ENCODE measurements at places on chromosomes 4 and X. TPM values are rescaled to one million over a fixed set of nuclear protein-coding genes. Genes with fewer than 3 reads are reported as not detected.

DNA sequence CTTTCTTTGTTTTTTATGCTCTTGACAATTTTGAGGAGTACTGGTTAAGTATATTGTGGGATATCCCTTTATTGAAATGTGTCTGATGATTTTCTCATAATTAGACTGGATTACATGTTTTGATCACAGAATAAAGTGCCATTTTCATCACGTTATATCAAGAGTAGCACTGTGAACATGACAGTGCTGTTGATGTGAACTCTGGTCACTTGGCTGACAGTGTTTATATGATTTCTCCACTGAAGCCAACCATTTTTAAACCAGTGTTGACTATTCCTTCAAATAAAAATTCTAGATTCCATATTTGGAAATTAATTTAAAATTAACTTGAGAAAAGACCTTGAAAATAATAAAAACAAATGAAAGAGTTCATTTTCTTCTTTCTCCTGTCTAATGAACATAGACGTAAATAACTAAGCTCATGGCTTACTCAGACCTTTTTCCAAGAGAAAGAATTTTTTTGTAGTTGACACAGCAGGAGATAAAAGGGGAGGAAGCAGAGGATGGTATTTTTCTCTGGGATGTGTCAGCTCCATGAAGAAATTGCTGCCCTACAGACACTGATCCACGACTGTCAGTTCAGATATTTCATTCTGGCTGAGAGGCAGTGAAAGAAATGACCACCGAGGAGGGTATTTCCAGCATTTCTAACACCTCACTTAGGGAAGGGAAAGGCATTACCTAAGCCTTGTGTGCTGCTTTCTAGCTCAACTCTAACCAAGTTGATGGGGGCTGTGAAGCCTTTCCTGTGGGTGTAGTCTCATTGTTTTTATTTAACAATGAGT, 150.9 kb upstream of the ANK2 start:
- no peaks in the 10 kb centered on the region for H3K4me1 ChIP-seq
- H3K36me3 ChIP-seq = no peaks in the 10 kb centered on the region
- no peak overlapping the region for H3K4me3 ChIP-seq
- no peak overlapping the region for H3K27ac ChIP-seq

- H3K4me1 ChIP-seq = no peaks in the 10 kb centered on the region
- DNase-seq = no peak
- H3K27me3 ChIP-seq = peaks cover 2% of the 10 kb centered on the region
- H3K27ac ChIP-seq = no peak overlapping the region
- H3K4me3 ChIP-seq = no peak overlapping the region
- no peaks in the 10 kb centered on the region for H3K36me3 ChIP-seq
These were observed 43.1 kb downstream of the SYNPO2 start for GRCh38 chr4:118931786-118932185.

DNA sequence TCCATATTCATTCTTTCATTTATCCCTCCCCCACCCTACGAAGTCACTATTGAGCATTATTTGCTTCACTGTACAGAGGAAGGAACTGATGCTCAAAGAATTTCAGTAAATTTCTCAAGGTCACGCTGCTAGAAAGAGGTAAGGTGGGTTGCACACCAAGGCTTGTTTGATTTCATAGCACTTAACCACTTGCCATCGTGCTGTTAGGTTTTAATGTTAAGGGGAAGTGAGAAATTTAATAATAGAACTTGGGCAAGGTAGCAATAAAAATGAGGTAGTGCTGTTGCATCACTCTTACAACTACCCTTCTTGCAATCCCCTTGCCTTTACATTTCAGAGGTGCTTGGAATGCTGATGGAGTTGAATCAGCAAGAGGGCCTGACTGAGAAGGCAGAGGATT, 343.1 kb downstream of the MID1IP1 start:
- no peaks in the 10 kb centered on the region for H3K4me1 ChIP-seq
- no peak overlapping the region for H3K4me3 ChIP-seq
- no peak overlapping the region for H3K27ac ChIP-seq
- DNase-seq = no peak
- no peaks in the 10 kb centered on the region for H3K27me3 ChIP-seq

GRCh38 chrX:24019448-24019847, 7.5 kb downstream of the KLHL15 start:
- peaks cover 12% of the 10 kb centered on the region for H3K36me3 ChIP-seq
- H3K27ac ChIP-seq = no peak overlapping the region
- no peak for DNase-seq
- H3K4me3 ChIP-seq = no peak overlapping the region
- H3K4me1 ChIP-seq = peaks cover 42% of the 10 kb centered on the region

DNA sequence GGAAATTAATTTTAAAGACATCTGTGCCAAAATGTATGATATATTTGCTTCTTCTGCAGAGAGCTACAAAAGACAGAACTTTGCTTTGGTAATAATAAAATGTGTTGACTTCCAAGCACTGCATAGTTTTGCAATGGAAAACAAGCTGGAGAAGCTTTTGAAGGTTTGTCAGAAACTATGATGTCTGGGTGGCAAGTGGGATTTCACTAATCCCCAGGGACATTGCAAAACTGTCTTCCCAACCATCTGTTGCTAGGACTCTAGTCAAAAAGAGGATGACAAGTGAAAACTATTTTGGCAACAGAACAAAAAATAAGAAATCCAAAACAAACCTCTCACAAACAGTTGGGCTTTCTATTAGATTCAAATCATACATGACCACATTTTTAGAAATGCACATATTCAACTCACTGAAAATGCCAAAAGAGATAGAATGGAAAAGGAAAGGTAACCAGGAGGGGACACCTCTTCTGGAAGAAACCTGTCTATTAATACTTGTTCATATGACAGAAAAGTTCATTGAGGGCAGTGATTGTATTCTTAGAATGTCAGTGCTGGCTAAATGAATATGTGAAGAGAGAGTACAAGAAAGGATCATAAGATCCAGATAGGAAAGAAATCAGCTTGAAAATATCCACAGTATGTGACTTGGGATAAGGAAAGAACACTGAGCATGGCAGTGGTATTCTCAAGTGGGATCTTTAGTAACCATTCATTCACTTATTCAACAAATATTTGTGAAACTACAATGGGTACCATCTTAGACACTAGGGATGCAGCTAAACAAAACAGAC, 228.0 kb downstream of the RASL11B start:
- peaks cover 17% of the 10 kb centered on the region for H3K36me3 ChIP-seq
- H3K27me3 ChIP-seq = no peaks in the 10 kb centered on the region
- H3K4me1 ChIP-seq = no peaks in the 10 kb centered on the region
- no peak for DNase-seq
- no peak overlapping the region for H3K27ac ChIP-seq

DNA sequence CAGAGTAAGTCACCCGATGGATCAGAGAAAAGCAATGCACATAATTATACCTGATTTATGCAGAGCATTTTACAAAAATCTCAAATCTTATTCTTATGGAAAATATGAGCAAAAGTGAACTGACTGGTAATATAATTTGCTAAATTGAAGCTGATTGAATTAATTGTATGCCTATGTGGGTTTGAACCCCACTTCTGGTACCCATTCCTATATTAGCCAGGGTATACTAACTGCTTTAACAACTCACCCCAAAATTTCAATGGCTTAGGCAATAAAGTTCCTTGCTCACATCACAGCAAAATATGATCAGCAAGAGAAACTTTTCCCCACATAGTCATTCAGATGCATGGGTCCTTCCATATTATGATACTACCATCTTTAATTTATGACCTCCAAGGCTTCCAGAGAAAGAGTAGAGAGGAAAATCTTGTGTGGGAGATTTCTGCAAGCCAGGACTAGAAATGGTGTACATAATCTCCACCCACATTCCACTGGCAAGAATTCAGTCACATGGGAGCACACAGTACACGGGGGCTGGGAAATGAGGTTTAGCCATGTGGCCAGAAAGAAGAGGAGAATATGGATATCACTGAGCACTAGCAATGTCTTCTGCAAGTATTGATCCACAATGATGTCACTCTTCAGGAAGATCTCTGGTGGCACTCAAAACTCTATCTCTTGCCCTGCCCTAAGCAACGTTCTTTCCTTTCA, 640.7 kb downstream of the BCOR start:
- H3K36me3 ChIP-seq = peaks cover 2% of the 10 kb centered on the region
- H3K27ac ChIP-seq = no peak overlapping the region
- no peaks in the 10 kb centered on the region for H3K4me1 ChIP-seq
- no peak overlapping the region for H3K4me3 ChIP-seq
- no peak for DNase-seq

GRCh38 chr4:111398906-111399330, 746.3 kb upstream of the FAM241A start:
- H3K27ac ChIP-seq = no peak overlapping the region
- H3K36me3 ChIP-seq = no peaks in the 10 kb centered on the region
- no peak overlapping the region for H3K4me3 ChIP-seq

DNA sequence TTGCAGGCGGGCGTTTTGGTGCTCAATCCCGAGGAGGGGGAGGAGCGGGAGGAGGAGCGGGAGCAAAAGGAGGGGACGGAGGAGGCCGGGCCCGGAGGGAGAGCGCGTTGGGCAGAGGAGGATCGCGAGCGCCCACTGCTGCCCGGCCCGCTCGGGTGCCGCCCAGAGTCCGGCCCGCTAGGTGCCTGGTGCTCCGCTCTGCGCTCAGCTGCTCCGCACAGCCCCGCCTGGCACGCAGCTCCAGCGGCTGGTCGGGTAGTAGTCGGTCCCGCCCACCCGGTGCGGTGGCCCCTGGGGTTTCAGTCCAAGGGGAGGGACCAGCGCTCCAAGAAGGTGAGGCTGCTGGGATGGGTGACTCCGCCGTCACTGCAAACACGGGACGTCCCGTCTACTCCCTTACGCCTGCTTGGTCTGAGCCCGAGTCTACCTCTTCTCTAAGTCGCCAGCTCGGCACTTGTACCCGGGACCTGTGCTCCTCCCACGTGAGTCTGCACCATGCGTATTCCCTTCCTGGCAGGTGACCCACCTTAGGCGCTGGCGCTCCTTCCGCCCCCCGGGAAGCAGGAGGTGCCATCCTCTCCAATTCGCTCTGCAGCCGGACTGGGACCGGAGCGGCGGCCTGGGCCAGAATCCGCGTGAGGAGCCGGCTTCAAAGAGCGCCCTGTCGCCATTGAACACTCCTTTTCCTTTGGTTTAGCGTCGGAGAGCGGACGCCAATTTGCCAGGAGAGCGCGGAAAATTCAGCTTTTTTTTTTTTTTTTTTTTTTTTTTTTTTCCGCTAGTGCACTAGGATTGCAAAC, 405 bp upstream of the HS3ST1 start:
- peaks cover 21% of the 10 kb centered on the region for H3K4me1 ChIP-seq
- peaks cover 3% of the 10 kb centered on the region for H3K36me3 ChIP-seq
- no peak for DNase-seq
- H3K27me3 ChIP-seq = peaks cover 18% of the 10 kb centered on the region
- peak overlapping the region; percentile 74 for H3K4me3 ChIP-seq

- peaks cover 3% of the 10 kb centered on the region for H3K27me3 ChIP-seq
- H3K4me1 ChIP-seq = no peaks in the 10 kb centered on the region
- H3K36me3 ChIP-seq = no peaks in the 10 kb centered on the region
These were observed 84.9 kb downstream of the SPCS3 start for GRCh38 chr4:176404621-176405020.

- DNase-seq = no peak
- no peaks in the 10 kb centered on the region for H3K27me3 ChIP-seq
These were observed 54.2 kb downstream of the AWAT2 start for GRCh38 chrX:69995362-69996112.

DNA sequence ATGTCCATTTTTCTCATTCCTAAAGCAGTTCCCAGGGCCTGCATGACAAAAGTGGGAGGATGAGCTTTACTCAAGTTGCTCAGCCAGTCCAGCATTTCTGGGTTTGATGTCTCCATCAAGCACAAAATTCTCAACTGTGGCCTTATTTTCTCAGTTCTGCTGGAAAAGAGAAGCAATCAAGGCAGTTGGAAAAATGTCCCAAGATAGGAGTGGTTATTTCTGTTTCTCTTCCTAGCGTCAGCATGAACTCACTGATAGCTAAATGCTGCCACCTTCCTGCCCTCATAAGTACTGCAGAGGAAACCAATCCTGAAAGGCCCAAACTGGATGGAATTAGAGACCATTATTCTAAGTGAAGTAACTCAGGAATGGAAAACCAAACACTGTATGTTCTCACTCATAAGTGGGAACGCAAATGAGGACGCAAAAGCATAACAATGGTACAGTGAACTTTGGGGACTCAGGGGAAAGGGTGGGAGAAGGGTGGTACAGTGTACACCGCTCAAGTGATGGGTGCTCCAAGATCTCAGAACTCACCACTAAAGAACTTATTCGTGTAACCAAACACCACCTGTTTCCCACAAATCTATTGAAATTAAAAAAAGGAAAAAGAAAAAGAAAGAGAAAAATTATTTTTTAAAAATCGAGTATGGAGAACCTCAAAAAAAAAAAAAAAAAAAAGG, 29.6 kb downstream of the ADH7 start:
- H3K27me3 ChIP-seq = no peaks in the 10 kb centered on the region
- H3K4me1 ChIP-seq = no peaks in the 10 kb centered on the region
- peak; percentile 61 for DNase-seq
- no peak overlapping the region for H3K4me3 ChIP-seq
- H3K36me3 ChIP-seq = no peaks in the 10 kb centered on the region

DNA sequence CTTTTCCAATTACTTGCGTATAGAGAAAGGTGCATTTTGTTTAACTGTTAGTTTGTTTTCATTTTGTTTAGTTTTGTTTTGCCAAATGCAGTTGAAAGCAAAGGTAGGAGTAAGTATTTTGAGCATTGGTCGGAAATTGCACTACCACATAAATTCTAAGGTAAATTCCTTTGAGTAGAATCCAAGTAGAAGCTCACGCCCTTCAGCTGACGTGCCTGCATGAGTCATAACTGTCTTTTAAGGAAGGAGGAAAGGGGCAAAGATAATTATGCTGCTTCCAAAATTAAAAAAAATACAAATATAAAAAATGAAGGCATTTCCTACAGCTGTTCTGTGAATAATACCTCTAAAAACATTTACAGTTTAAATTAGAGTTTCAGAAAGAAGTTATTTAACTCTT, 110.2 kb upstream of the MYOZ2 start:
- H3K4me1 ChIP-seq = no peaks in the 10 kb centered on the region
- no peak overlapping the region for H3K27ac ChIP-seq
- no peak overlapping the region for H3K4me3 ChIP-seq

DNA sequence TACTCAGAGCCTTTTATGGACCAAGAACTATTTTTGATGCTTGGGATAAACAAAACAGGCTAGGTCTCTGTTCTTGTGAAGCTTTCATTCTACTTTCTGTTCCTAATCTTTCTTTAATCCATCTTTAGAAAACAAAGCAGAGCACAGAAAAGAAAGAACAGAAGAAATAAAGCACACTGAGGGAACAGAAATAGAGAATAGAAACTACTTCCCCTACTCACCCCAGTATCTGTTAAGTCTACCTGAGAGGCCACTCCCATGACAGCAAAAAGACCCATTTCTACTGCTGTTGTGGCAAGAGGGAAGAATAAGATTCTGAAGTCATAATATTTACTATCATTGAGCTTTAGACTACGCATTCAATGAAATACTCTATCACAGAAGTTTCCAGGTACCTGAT, 9.2 kb downstream of the RFC1 start:
- H3K4me1 ChIP-seq = peaks cover 70% of the 10 kb centered on the region
- DNase-seq = no peak
- H3K27ac ChIP-seq = peak overlapping the region; percentile 74
- H3K4me3 ChIP-seq = no peak overlapping the region
- H3K27me3 ChIP-seq = no peaks in the 10 kb centered on the region

- no peaks in the 10 kb centered on the region for H3K36me3 ChIP-seq
- DNase-seq = no peak
- peaks cover 55% of the 10 kb centered on the region for H3K27me3 ChIP-seq
- no peak overlapping the region for H3K27ac ChIP-seq
- H3K4me3 ChIP-seq = no peak overlapping the region
These were observed 126.0 kb upstream of the LDB2 start for GRCh38 chr4:17024425-17024824.

GRCh38 chrX:56758456-56758855, 29.4 kb downstream of the NBDY start:
- H3K27me3 ChIP-seq = no peaks in the 10 kb centered on the region
- peak overlapping the region; percentile 24 for H3K27ac ChIP-seq

The CTSO gene
- polyA plus RNA-seq = 36.8 TPM

The LRP2BP gene
- 0.16 TPM for polyA plus RNA-seq

The ELK1 gene
- 19.1 TPM for polyA plus RNA-seq

The MAGEB10 gene
- polyA plus RNA-seq = not detected

The NALF2 gene
- not detected for polyA plus RNA-seq
